Effector memory CD4-positive, alpha-beta T cell (primary cell): ENCODE measurements at places on chromosomes 2 and 18.

GRCh38 chr18:48826271-48826670 is 124.5 kb downstream of the SMAD7 start:
- H3K4me3 ChIP-seq, result no peak overlapping the region
- peaks cover 7% of the 10 kb centered on the region for H3K4me1 ChIP-seq
- H3K27ac ChIP-seq, result no peak overlapping the region
- no peaks in the 10 kb centered on the region for H3K36me3 ChIP-seq
- DNase-seq, result no peak

GRCh38 chr2:98479959-98480524 is 35.4 kb downstream of the INPP4A start:
- H3K36me3 ChIP-seq, result no peaks in the 10 kb centered on the region
- peaks cover 92% of the 10 kb centered on the region for H3K4me1 ChIP-seq
- peak; percentile 27 for DNase-seq

DNA sequence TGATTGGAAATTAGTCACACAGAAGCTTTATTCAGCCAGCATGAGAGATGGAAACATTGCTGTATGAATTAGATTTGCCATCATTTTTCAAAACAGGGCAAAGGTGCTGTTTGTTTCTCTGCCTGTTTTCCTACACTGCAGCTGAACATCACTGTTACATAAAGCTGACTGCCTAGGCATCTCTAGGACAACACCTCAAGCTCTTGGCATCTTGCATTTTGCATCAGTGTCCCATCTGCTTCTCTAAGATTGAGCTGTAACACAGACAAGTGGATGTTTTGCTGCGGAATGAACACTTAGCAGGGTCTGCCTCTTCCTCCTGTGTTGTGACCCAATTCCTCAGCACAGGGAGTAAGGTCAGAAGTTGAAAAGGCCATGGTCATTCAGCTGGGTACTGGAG is 4.9 kb downstream of the CCT7 start:
- H3K27ac ChIP-seq, result no peak overlapping the region
- H3K36me3 ChIP-seq, result peaks cover 36% of the 10 kb centered on the region
- no peak for DNase-seq
- H3K4me3 ChIP-seq, result no peak overlapping the region
- no peaks in the 10 kb centered on the region for H3K27me3 ChIP-seq

DNA sequence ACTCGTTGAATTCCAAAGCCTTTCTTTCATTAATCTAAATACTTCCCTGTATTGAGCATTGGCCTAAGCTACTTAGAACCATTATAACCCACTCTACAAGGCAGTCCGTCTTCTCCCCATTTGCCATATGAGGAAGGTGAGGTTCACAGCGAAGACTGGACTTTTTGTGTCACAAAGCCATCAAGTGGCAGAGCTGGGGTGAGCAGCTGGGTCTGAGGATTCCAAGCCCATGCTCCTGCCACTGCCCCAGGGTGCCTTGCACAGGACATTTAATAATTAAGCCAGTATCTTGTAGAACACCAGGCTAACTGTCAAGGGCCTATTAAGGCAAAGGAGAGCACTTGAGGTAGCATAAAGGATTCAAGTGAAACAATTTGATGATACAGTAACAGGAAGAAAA is 68.8 kb upstream of the ZNF397 start:
- H3K36me3 ChIP-seq, result no peaks in the 10 kb centered on the region
- H3K27me3 ChIP-seq, result no peaks in the 10 kb centered on the region
- no peak overlapping the region for H3K4me3 ChIP-seq
- H3K27ac ChIP-seq, result no peak overlapping the region

DNA sequence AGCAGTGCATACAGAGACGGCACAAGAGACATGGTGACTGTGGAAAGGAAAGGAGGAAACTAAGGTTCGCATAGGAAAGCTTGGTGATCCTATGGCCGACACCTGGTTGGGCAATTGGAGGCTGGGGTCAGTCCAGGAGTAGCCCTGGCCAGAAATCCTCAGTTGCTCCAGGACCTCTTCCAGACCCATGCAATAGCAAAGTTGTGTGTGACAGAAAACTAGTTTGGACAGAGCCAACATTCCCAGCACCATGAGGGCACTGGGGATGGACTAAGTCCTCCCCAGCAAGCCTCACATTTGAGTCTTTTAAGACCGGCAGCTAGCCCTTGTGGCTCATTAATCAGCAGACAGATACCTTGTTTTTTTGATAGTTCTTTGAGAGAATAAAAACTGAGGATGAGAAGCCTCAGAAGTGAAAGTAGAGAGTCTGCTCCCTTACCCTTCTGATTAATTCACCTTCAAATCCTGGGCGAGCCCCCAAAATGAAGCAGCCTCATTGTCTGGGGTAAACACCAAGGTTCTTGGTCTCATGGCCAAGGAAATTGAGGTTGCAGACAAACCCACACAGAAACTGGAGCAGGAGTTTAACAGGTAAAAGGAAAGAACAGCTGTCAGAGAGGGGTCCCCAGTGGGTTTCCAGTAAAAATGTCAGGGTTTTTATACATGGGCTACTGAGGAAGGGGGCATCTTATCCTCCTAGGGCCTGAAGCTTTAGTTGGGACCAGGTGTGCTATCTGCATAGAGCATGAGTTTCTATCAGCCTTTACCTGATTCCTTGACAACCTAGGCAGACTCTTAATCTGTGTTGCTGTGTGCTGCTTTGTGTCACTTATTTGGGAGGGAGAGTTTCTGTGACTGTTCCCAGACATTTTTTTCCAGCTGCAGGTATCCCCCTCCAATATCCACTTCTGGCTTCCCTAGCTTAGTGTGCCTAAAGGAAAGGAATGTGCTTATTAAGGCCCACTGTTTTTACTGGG is 39.1 kb downstream of the STK17B start:
- H3K27ac ChIP-seq, result peak overlapping the region; percentile 42
- H3K4me3 ChIP-seq, result no peak overlapping the region
- no peaks in the 10 kb centered on the region for H3K27me3 ChIP-seq
- H3K4me1 ChIP-seq, result no peaks in the 10 kb centered on the region
- peaks cover 28% of the 10 kb centered on the region for H3K36me3 ChIP-seq

- H3K4me1 ChIP-seq, result peaks cover 20% of the 10 kb centered on the region
- H3K27ac ChIP-seq, result no peak overlapping the region
- H3K27me3 ChIP-seq, result no peaks in the 10 kb centered on the region
- H3K36me3 ChIP-seq, result no peaks in the 10 kb centered on the region
- H3K4me3 ChIP-seq, result no peak overlapping the region
- DNase-seq, result no peak
These were observed 29.9 kb upstream of the RMDN2 start for GRCh38 chr2:37895140-37895539.

DNA sequence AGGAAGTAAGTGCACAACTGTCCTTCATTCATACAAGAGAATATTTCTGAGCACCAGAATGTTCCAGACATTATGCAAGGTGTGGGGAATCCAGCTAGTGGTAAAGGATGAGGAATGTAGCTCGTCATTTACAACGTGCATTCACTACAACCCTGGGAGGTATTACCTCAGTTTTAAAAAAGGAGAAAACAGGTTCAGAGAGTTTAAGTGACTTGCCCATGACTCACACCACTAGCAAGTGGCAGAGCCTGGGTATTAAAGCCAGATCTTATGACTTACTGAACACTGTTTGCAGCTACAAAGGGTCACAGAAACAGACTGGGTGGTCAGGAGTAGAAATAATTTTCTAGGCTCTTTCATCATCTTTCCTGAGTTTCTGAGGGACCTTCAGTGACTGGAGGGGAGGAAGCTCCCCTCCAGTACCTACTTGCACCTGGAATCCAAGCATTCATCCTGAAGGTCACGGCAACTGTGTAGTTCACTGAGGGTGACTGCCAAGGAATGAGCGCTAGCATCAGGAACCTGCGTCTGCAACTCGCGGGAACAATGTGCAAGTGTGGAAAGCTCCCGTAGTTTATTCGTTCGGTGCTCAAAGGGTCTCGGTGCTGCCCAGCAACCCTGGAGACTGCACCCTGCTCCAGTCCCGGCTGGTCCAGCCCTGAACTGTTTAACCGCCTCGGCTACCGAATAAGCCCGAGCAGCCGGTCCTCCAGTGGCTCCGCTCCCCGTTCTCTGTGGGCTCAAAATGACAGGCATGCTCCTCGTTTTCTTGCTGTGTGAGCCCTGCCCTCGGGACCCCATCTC is 647 bp downstream of the CCDC121 start:
- peak overlapping the region; percentile 99 for H3K4me3 ChIP-seq
- H3K27me3 ChIP-seq, result no peaks in the 10 kb centered on the region
- H3K27ac ChIP-seq, result peak overlapping the region; percentile 88
- peaks cover 7% of the 10 kb centered on the region for H3K4me1 ChIP-seq
- peaks cover 36% of the 10 kb centered on the region for H3K36me3 ChIP-seq

GRCh38 chr2:84830758-84831500 is 50.0 kb downstream of the TRABD2A start:
- H3K27me3 ChIP-seq, result no peaks in the 10 kb centered on the region
- no peaks in the 10 kb centered on the region for H3K36me3 ChIP-seq
- H3K4me1 ChIP-seq, result peaks cover 49% of the 10 kb centered on the region
- no peak for DNase-seq
- peak overlapping the region; percentile 4 for H3K27ac ChIP-seq

DNA sequence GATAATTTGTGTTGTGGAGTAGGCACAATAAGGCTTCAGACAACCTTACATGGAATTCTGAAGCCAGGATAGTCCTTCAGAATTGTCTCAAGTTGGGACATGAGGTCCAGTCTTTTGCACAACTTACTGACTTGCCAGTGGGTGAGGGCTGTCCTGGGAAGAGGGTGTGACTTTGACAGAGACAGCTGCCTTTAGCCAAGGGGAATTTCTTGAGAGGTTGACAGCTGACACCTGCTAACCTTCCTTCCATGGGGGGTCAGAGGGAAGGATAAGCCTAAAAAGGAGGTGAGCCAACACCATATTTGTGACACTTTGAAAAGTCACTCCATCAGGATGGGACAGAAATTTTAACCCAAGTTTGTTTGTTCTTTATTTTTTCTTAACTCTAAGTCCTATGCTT is 907.8 kb upstream of the CRIM1 start:
- no peaks in the 10 kb centered on the region for H3K36me3 ChIP-seq
- no peak for DNase-seq
- H3K4me1 ChIP-seq, result no peaks in the 10 kb centered on the region
- no peak overlapping the region for H3K27ac ChIP-seq
- H3K27me3 ChIP-seq, result no peaks in the 10 kb centered on the region

DNA sequence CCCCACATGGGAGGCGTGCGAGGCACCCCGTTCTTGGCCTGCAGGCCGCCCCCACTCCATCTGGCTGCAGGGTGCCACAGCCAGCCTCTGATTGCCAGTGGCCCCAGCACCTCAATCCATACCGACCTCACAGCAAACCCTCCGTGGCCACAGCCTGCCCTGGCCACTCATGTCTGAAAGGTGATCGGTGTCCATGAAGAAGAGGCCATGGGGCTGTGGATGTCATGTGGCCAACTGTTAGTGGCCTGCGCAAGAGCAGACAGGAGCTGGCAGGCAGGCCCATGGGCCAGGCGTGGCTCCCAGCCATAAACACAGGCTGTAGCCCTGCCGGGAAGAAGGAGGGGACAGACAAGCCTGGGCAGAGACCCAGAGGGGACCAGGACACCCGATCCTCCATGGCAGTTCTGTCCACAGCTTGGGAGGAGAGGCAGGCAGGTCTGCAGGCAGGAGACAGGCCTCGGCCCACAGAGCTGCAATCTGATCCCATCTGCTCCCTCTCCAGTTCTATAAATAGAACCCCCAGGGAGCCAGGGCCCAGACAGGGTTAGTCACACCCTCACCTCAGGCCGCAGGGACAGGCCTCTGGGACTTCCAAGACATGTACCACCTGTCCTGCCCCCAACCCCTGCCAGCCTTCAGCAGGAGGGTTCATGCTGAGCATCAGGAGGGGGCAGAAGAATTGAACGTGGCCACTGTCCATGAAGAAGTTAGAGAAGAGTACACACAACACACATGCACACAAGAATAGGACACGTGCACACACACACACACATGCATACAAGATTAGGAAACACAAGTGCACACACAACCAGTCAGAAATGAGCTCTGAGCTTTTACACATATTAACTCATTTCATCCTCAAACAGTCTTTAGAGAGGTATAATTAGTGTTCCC is 16.9 kb downstream of the STEAP3 start:
- H3K27ac ChIP-seq, result no peak overlapping the region
- no peak overlapping the region for H3K4me3 ChIP-seq
- no peaks in the 10 kb centered on the region for H3K4me1 ChIP-seq
- H3K27me3 ChIP-seq, result no peaks in the 10 kb centered on the region

DNA sequence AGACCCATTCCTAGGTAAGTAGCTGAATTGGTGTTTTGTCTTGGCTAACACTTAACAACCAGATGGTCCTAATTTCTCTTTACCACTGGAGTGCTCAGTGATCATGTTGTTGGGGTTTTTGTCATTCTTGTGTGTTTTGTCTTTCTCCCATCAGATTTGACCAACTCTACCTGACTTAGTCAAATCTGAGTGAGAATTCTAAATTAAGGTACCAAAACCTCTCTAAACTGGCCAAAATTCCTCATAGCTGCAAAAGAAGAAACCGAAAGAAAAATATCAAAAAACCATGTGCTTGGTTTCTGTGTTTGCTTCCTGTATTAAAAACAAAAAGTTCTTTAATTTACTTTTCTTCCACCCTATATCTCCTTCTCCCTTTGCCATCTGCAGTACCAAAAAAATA is 350.7 kb upstream of the SPHKAP start:
- H3K27me3 ChIP-seq, result no peaks in the 10 kb centered on the region
- no peak for DNase-seq
- no peak overlapping the region for H3K4me3 ChIP-seq
- H3K36me3 ChIP-seq, result no peaks in the 10 kb centered on the region
- no peak overlapping the region for H3K27ac ChIP-seq

GRCh38 chr18:37663446-37663845 is 97.8 kb upstream of the CELF4 start:
- no peak overlapping the region for H3K4me3 ChIP-seq
- H3K27ac ChIP-seq, result no peak overlapping the region
- DNase-seq, result no peak
- no peaks in the 10 kb centered on the region for H3K4me1 ChIP-seq
- H3K36me3 ChIP-seq, result no peaks in the 10 kb centered on the region

GRCh38 chr2:171522052-171522787 is at the start of gene CYBRD1:
Gene CYBRD1 (plus strand): TSS chr2:171522474. CDS start chr2:171522546, 72 bp downstream.
- peaks cover 8% of the 10 kb centered on the region for H3K4me1 ChIP-seq
- peak within 1 kb of the TSS; percentile 49 for H3K4me3 ChIP-seq
- H3K27ac ChIP-seq, result no peak within 1 kb of the TSS
- peaks cover 8% of the 10 kb centered on the region for H3K27me3 ChIP-seq
- H3K36me3 ChIP-seq, result no peaks in the 10 kb centered on the region

GRCh38 chr2:241859017-241859435 is 332 bp upstream of the PDCD1 start:
- peak overlapping the region; percentile 59 for H3K27ac ChIP-seq
- no peaks in the 10 kb centered on the region for H3K36me3 ChIP-seq
- peaks cover 43% of the 10 kb centered on the region for H3K4me1 ChIP-seq
- DNase-seq, result no peak
- peak overlapping the region; percentile 63 for H3K4me3 ChIP-seq

DNA sequence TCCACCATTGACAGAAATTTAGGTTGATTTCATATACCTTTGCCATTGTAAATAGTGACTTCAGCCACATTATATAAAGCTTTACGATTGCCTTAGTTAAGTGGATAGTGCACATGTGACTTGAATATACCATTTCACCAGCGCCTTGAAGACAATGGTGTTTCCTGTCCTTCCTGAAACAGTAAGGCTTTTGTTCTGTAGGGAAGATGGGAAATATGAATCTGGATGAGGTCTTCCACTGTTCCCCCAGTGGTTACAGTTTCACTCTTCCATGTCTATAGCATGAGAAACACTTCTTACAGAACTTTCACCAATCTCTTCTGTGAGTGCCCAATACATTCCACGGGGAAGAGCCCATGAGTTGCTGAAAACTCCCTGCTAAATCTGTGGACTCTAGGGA is 240.5 kb downstream of the TRIB2 start:
- no peak for DNase-seq
- no peak overlapping the region for H3K27ac ChIP-seq
- H3K36me3 ChIP-seq, result no peaks in the 10 kb centered on the region
- H3K4me1 ChIP-seq, result no peaks in the 10 kb centered on the region
